Left lung (tissue), 14 donors: ENCODE measurements at places on chromosomes 2 and 18. TPM values are rescaled to one million over a fixed set of nuclear protein-coding genes. Genes with fewer than 3 reads are reported as not detected.

Gene FN1
- 3,073 TPM for total RNA-seq

Gene ARHGEF4
- 1.7 TPM for total RNA-seq

Gene NTSR2
- not detected for total RNA-seq

Gene TUBA4B
- not detected for total RNA-seq

Gene ATOH8
- total RNA-seq = 24.7 TPM

Gene DYNAP
- total RNA-seq = not detected

Gene PGAP1
- total RNA-seq = 12.1 TPM

Gene HMSD
- total RNA-seq = 10.8 TPM
